ENCODE measurements at places on chromosomes 3 and 15.

GRCh38 chr15:91660174-91660649, 193.3 kb upstream of the SLCO3A1 start:
- DNase-seq = no peak

DNA sequence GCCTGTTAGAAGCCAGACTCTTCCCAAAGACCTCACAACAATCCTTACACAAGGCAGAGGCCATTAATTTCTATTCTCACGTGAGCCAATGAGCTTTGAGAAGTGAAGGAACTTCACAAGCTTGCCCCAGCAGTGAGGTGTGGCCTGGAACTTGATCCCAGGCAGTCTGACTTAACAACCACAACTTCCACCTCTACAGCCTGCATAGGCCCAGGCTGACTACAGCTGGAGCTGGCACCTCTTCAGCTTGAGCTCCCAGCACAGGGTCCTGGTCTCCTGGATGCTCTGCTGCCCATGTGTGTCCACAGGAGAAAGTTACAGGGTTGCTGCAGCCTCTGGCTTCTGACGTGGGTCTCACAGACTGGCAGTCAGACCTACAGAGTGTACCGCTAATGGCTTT, 111.0 kb downstream of the ERC2 start:
- no peak for DNase-seq

- no peak for DNase-seq
Observed at GRCh38 chr3:100169201-100169920, 55.1 kb upstream of the FILIP1L start.

GRCh38 chr3:143208976-143209714, 89.6 kb downstream of the CHST2 start:
- DNase-seq = no peak

DNA sequence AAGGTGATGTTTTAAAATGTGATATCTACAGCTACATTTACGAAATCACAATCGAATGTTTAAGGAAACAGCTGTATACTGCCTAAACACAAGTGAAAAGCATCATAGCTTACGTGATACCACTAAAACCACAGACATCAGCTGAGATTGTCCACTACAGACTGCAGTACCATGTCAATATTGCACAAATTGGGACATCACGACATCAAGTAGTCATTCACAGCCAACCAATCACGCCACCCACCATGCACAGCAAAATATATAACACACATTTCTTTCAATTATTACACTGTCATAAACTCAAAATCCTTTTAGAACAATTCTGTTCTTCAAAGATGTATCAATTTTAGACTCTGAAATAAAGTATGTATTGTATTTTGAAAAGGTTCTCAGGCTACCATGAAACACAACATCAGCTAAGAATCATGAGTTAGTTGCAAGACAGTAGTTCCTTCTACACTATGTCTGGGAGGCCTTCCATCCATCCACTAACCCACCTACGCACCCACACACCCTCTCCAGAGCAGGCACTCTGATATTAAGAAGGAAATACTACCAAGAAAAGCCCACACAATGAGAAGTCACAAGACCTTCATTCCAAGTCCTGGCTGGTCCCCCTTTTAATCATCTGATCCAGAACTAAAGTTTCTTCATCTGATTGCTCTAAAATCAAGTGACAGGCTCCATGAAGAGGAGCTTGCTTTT, 3.1 kb downstream of the DMXL2 start:
- peak; percentile 59 for DNase-seq

- DNase-seq = no peak
Observed at GRCh38 chr3:116553355-116553754, 108.1 kb upstream of the LSAMP start.

GRCh38 chr3:178127221-178127620, 409.0 kb upstream of the KCNMB2 start:
- DNase-seq = no peak

DNA sequence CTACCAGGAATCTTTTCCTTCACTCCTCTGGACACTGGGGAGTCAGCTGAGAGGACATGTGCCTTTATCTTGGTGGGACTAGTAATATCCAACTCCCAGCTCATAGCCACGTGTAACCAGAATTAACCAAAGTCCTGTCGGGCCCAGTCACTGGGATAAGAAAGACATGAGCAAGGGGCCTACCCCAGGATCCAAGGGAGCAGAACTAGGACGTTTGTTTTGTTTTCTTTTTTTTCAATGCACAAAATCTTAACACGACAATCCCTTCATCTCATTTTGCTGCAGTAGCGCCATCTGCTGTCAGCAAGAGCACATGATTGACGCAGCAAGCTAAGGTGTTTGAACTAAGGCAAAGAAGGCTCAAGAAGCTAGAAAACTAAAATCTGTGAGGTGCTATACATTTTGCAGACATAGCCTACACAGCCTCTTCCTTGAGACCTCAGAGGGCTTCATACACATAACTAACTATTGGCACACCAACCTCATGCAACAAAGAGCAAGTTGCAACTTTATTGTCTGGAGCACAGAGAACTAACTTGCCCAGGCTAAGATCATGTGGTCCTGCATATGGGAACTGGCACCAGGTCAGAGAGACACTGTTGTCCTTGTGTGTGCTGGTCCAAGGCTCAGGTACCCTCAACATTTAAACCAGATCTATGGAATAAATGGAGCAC, 43.6 kb downstream of the RLBP1 start:
- peak; percentile 60 for DNase-seq

DNA sequence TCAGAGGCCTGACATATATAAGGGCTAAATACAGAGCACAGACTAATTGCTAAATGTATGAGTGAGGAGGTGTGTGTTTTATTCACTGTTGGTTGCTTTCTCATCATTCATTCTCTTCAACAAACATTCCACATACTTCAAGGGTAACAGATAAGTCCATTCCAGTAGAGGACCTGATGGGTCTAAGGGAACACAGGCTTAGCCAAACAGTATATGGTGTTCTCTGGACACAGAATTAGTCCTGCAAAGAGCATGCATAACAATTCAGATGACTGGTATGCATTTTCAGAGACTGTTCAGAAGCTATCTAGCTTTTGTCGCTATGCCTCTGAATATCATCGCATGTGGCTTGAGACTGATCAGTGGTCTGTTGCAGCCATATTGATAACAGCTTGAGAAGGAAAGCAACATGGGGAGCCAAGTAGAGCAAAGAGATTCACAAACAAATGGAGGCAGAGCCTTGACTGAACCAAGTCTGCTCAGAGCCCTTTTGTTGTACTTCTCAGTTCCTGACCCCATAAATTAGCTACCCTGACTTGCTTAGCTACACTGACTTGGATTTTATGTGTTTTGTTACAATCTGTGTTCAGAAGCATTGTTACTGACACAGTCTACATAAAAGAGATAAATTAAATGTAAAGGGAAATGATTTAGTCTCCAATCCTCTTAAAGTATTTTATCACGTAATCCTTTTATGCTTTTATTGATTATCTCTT, 1178.7 kb downstream of the ROBO1 start:
- no peak for DNase-seq

DNA sequence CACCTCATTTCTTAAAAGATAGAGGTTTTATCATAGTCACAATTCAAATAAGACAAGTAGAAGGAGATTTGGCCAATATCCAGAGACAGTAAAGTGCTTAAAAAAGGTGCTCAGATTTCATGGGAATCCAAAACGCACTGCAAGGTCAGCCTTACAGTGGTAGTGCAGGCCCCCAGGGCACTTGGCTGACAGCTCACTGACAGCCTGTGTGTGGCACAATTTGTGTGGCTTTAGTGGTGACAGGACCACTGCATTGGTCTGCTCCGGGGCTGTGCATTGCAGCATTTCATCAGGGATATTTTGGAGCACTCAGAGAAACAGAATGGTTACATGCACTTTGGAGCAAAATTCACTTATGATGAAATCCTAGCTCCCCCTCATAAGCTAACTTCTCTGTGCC, 544.3 kb downstream of the NTRK3 start:
- no peak for DNase-seq

GRCh38 chr3:52429031-52429430, 15.9 kb downstream of the SEMA3G start:
- DNase-seq = no peak

DNA sequence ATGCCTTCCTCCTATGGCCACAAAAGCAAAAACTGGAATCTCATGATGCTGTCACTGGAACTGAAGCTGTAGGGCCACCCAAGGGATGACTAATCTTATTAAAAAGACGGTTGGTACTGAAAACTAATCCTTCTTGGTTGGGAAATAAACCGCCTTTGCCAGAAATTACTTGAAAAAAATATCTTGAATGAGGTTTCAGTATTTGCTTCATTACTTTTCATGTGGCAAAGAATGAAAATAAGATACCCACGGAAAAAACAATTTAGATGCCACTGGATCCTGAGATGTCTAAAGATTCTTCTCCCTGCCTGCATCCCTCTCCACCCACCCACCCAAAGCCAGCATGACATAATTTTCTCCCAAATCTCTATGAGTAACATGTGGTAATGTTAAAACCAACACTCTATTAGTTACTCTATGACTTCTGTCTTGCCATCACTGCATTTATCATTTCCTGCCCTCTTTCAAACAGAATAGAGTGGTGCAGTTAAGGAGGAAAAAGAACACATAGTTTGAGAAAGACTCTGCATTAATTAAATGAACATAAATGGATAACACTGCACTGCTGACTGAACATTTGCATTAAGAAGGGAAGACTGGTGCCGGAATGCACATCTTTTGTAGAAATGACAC, 111.8 kb upstream of the DPH6 start:
- DNase-seq = no peak

DNA sequence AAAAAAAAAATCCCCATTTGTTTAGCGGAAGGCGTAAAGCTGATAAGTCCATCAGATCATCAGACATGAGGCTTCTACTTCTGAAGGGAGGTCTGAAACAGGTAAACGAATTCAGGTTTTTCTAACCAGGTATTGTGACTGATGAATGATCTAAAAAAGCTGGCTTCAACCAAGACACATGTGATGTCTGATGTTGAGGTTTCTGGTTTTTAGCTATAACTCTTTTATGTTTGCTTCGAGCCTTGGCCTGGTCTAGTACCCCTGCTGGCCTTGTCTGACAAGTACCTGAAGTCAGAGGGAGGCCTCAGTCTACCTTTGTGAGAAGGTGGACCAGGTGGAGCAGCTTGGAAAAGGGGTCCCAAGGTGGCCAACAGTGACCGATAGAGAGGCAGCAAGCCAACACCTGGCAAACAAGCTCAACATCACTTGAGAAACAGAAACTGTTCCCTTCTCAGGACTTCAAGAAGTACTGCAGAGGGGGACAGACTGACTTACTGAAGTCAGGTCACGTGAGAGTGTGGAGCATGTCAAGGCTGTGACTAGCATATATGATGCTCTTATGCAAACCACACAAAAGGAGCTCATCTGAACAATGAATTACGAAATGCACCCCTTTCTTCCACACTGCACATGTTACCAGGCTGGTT, 33.0 kb upstream of the CA12 start:
- no peak for DNase-seq

GRCh38 chr3:14701676-14702075, 26.7 kb downstream of the C3orf20 start:
- DNase-seq = no peak

GRCh38 chr15:86603466-86603865, 523.8 kb downstream of the AGBL1 start:
- no peak for DNase-seq

- DNase-seq = no peak
Observed at GRCh38 chr3:61964566-61964965, 403.2 kb downstream of the PTPRG start.

DNA sequence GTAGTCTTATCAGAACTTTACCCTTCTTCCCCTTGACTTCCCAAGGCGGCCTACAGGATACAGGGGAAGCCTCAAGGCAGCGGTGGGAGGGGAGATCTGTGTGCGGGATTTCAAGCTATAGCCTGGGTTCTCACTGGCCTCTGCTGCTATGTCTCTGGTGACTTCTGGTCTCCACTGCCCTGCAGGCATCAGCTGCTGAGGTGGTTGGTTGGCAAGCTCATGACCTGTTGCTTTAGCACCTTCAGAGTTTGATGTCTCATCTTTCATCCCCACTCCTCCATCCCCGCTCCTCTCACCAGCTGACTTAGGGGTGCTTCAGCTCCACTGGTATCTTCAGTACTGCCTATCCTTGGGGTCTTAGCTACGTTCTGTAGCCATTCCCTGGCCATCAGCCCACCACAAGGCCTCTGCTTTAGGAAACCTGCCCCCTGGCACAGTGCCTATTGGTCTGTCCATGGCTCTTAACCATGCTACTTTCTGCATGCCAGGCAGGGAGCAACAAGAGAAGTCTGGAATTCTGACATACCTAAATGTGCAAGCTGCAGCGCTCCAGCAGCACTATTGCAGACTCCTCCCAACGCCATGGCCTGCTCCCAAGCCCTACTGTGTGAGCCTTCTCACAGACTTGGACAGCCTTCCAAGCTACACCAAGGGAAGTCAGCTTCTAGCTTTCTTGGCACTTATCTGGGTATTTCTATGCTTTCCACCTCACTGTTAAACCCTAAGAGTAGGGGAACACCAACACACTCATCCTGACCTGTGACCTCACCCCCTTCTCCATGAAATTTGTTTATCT, 1.8 kb upstream of the YEATS2 start:
- DNase-seq = no peak

GRCh38 chr15:34349769-34350168, 6.7 kb downstream of the NUTM1 start:
- DNase-seq = no peak

DNA sequence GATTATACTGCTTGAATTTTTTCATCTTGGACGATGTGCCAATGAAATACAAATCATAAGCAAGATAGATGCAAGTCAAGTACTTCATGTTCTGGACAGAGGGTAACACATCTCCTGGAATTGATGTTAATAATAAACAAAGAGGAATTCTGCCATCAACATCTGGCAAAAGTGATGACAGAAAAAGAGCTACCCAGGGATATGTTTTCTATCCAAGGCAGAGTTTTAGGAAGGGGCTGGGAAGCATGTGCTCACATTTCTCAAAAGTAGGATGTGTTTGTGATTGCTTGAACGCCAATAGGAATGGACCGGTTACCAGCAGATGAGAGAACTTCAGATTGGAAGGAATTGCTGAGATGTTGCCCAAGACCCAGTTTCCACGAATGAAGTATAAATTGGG, 242.6 kb upstream of the AGTR1 start:
- no peak for DNase-seq

DNA sequence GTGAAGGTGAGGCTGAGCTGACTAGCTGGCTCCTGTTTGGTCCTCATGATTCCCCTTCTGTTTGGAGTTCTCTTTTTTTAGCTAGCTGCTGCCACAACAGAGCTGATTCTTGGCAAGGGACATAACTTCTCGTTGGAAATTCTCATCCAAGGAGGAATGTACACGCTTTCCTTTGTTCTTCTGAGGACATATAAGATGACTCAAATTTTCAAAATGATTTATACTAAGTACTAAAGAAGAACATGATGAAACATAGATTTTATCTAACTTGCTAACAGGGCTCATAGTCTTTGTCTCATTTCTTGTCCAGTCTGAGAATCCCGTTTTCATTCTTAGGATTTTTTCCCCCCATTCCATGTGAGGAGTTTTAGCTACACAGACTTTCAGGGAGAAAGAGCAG, 2.9 kb upstream of the TFG start:
- no peak for DNase-seq

DNA sequence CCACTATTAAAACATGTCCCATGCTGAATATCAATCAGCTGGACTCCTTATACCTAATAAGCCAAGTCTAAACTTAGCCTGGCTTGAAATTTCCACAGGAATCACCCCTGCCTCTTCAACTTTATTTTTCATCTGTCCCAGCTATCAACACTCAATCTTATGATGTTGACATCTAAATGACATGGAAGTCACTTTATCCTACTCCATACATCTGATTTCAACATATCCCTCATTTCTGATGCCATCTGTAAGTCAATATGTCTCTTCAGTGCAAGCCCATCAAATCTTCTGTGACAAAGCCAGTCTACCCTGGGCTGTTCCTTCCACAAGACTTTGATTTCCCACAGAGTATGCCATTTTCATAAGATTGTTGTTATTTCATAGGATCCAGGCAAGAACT, 143.6 kb upstream of the SEMA6D start:
- no peak for DNase-seq
